ENCODE measurements at places on chromosomes 13 and 19.
A peak's percentile ranks its signal among the peaks of the same experiment; 100 is the strongest.

DNA sequence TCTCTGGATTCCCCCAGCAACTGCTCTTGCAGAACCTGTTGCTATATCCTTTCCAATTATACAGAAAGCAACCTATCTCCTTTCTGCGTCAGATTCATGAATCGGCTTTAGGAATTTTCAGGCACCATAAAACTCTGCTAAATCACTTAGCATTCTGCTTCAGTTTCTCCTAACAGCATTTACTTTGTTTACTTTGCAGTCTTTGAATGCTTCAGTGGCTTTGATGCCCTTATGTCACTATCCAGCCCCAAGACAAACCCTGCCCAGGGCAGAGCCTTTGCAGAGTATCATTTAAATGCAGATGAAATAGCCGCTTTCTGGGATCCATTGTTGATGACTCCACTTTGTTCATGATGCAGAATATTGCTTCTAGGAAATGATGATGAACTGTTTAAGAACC lies 43.1 kb downstream of the SLITRK1 start:
- no peak for DNase-seq

- DNase-seq = no peak
Observed at GRCh38 chr13:42068886-42069285, 20.4 kb downstream of the DGKH start.

DNA sequence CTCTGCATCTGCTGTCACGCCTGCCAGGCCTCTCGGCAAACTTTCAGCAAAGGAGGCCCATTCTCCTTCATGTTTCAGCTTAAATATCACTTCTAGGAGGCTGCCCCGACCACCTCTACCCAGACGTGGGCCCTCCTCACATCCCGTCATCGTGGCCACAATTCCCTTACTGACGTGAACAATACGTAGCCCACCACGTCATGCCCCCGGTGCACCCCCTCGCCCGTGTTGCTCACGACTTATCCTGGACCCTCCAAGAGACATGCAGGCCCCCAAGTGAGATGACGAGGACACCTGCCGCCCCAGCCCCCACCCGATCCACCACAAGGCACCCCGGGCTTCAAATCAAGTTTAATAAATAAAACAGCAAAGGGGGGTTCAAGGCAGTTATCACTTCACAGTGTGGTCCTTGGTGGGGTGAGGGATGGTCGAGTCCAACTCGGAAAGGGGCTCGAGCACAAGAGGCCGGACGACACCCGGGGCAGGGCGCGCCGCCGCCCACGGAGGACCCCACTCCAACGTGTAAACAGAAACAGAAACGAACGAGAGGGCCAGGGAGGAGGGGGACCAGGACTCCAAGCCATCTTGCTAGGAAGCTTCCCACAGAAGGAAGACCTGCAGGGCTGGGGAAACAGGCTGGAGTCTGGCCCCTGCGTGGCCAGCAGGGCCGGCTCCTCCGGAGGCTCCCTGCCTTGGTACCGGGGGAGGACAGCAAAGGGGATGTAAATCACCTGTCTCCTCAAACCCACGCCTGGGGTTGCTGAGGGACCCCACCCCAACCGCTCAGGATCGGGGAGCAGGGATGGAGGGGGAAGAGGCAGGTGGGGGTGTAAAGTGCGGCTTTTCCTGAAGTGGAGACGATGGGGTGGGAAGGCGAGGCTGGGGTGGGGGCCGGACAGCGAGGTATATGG lies 14.3 kb upstream of the PLPP2 start:
- DNase-seq = no peak

DNA sequence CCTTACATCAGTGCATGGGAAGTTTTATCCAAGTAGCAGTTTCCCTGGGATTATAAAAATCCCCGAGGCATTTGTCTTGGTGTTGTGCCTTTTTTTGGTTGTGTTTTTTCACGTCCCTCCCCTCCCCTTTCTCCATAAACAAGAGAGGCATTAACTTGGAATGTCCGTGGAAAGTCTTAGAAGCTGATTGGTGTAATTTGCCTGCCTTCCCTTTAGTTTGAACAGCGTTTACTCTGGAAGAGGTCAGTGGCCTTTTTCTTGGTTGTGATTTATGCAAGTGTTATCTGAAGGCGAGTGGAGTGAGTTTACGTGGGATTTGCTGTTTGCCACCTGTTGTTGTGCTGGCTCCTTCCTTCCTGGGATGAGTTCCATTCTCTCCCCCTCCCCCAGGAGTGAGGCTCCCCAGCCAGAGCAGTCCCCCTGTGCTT lies 7.2 kb downstream of the ACTN4 start:
- DNase-seq = no peak

DNA sequence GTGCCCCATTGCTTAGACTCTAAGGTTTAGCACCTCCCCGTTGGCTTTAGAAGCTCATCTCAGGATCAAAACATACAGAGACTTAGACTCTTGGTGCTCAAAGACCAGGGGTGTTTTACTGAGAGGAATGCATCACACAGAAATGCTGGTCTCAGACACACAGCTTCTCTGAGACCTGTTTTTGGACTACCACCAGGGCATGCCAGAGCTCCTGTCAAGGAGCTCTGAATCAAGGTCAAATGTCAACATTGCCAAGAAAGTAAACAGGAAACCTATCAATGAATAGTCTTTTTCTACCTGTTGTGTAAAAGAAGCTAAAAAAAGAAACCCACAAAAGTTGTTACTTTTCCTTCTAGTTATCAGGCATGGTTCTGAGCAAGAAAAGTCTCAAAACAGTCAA lies 149.2 kb downstream of the COL4A1 start:
- DNase-seq = no peak

DNA sequence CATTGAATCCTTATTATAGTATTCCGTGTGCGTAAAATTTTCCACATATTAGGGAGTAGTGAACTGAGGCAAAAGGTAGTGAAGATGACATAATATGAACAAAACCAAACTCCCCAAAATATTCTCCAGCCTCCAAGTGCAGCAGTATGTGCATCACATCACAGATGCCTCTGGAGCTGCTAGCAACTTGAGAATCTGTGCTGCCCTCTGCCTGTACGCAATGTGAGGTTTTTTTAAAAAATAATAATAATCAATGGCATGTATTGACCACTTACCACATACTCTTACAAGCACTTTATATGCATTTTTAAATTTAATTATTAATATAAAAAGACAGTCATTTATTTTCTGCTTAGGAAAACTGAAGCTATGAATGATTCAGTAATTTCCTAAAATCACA lies 583.0 kb upstream of the SPRY2 start:
- no peak for DNase-seq

GRCh38 chr19:3798137-3798536 lies 12.0 kb upstream of the MATK start:
- no peak for DNase-seq

- DNase-seq = no peak
Observed at GRCh38 chr13:97542102-97542685, 108.2 kb downstream of the RAP2A start.

DNA sequence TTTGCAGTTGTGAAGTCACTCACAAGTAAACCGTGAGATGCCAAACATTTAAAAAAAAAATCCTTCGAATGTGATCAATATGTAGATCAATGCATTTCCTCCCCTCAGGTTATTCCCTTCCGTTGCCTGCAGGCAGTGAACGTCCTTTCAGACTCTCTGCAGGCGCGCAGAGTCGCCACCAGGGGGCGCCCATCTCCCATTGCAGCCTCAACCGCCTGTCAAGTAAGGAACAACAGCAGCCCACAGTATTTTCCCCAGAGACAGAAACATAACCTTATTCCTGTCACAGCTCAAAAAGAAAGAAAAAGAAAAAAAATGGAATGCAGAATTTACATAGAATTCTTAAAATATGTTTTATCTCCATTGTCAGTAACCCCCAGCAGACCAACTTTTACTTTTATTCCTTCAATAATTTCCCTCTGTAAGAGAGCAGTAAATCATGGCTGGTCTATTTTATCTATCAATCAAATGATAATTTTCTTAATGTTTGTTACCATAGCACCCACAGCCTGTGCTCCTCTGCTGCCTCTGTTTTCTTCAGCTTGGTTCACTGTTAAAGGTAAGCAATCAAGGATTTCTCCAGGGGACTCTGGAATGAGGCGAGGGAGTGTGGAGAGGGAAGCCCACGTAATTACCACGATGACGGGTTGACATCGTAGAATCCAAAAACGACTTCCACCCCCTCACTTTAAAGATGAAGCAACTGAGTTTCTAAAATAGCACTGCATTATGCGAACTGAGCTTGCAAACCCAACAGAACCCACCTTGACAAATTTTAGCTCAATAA lies 637.6 kb upstream of the ARGLU1 start:
- DNase-seq = peak; percentile 64

- DNase-seq = no peak
Observed at GRCh38 chr13:31042481-31043165, 110.2 kb downstream of the TEX26 start.

- DNase-seq = peak; percentile 93
Observed at GRCh38 chr13:110705826-110706569, at the start of gene CARS2. CARS2 (minus strand) TSS chr13:110706116; CDS start chr13:110706093, 23 bp downstream.

- no peak for DNase-seq
Observed at GRCh38 chr19:1675633-1676350, 23.4 kb upstream of the TCF3 start.

DNA sequence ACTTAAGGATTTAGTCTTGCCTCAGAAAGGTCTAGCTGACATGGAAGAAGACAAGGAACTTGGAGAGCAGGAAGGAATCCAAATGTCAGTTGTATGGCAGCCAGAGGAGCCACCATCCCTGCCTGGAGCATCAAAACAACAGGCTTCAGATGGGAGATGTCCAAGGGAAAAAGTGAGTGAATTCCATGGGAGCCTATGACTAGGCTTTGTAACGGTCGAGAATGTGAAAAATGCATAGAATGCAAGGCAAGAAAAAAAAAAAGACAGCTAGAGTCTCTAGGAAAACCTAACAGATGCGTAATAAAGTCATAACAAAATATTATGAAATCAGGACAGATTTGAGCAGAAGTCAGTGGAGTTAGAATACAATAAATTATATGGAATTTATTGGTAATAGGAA lies 183.7 kb upstream of the LSM14A start:
- DNase-seq = peak; percentile 3

GRCh38 chr13:24284889-24285565 lies 24.4 kb upstream of the C1QTNF9 start:
- no peak for DNase-seq

GRCh38 chr19:14412996-14413692 lies 6.0 kb downstream of the DDX39A start:
- DNase-seq = no peak

DNA sequence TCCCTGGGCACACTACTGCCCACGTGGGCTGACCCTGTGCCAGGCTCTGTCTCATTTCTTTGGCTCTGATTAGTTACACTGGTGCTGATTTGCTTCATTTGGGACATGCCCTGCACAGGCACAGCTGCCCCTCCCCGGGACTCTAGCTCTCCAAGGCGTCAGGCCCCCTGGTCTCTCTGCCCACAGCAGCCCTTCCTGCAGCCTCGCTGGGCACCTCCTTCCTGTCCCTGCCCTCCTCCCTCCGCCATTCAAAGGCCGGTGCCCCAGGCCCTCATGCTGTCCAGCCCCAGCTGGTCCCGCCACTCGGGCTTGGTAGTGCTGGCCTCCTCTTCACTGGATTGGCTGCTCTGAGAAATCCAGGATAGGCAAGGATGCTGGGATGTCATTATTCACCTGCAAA lies 73.1 kb downstream of the ERICH6B start:
- DNase-seq = no peak

GRCh38 chr13:81540777-81541176 lies 1199.9 kb upstream of the SPRY2 start:
- DNase-seq = no peak

Data from brain microvascular endothelial cell (primary cell).